ENCODE measurements at places on chromosomes 3 and 15. TPM values are rescaled to one million over a fixed set of nuclear protein-coding genes. Genes with fewer than 3 reads are reported as not detected.
A peak's percentile ranks its signal among the peaks of the same experiment; 100 is the strongest.

DNA sequence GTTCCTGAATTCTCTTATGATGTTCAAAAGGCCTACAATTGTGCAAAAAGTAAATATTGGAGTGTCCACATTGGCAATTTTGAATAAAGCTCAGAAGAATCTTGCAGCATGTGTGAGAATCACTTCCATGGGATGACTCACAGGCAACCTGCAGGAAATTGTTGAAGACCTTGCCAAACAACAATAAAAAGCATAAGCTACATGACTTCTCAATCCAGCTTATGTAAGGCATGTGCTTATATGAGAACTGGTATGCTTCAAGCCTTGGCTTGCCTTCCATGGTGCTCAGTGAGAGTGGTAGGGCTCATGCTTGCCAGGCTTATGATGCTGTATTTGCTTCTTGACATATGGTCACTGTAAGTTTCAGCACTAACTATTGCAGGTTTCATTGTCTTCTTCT is 18.4 kb upstream of the BCHE start:
- H3K4me1 ChIP-seq: no peaks in the 10 kb centered on the region
- H3K36me3 ChIP-seq: no peaks in the 10 kb centered on the region
- H3K4me3 ChIP-seq: no peak overlapping the region
- DNase-seq: no peak

- no peaks in the 10 kb centered on the region for H3K36me3 ChIP-seq
- no peak for DNase-seq
- H3K27ac ChIP-seq: no peak overlapping the region
- H3K4me3 ChIP-seq: no peak overlapping the region
- H3K27me3 ChIP-seq: no peaks in the 10 kb centered on the region
- no peaks in the 10 kb centered on the region for H3K4me1 ChIP-seq
These were observed 15.8 kb downstream of the SPCS1 start for GRCh38 chr3:52721730-52722008.

DNA sequence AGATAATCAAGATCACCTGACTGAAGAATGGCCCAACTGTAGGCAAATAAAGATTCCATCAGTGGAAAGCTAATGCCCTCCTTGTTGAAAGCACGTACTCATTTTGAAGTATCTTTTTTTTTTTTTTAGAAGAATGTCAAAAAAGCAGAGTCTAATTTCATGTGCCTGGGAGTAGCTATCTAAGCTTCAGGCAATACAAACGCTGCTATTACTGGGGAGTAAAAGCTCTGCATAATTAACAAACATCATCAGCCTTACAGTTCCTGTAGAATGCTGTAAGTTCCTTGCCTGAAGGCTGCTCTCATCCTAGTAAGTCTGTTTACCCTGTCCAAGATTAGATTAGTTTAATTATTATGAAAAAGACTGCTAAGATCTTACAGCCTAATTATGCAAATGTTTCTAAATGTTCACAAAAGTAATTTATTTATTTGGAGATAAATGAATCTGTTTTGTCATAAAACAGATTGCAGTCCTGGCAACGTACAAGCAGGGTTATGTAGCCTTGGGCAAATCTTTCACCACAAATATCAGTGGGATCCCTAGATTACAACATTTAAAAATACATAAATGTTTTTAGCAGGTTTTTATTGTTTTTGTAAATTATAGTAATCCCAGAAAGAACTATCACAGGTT is 451.3 kb upstream of the AGTR1 start:
- no peak overlapping the region for H3K27ac ChIP-seq
- H3K4me1 ChIP-seq: no peaks in the 10 kb centered on the region
- no peak overlapping the region for H3K4me3 ChIP-seq
- H3K27me3 ChIP-seq: no peaks in the 10 kb centered on the region

DNA sequence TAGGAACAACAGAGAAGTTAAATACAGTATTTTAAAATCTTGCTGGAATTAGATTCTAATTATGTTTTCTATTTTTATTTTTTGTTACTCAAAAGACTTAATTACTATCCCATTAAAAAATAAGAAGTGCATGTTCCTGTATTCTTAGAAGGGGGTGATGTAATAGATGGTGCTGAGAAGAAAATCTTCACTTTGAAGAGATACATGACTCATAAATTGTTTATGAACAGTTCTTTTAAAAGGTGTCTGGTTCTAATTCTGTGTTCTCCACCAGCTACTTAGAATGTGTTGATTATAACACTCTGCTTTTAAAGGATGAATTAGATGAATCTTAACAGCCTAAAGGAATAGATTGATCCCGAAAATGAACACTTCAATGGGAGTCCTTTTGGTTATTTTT is 8.2 kb downstream of the RCN2 start:
- peak; percentile 12 for DNase-seq
- H3K36me3 ChIP-seq: peaks cover 13% of the 10 kb centered on the region
- H3K4me1 ChIP-seq: 0 out of 2 replicates have a peak, but pooled peaks cover 3% of the 10 kb centered on the region
- H3K4me3 ChIP-seq: no peak overlapping the region

DNA sequence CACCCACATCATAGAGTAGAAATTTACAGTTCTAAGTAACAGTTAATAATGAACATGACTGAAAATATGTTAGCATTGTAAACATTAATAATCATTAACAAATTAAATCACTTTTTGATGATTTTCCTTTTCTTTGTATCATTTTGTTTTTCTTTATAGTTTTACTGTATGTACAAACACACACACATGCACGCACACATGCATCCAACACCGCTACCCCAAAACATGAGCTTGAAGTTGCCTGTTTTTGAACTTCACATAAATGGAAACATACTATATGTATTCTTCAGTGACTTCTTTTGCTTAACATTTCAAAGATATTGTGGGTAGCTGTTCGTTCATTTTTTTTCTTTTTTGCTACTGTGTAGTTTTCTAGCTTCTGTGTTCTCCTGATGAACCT is 123.9 kb downstream of the FNDC3B start:
- H3K36me3 ChIP-seq: peaks cover 1% of the 10 kb centered on the region
- no peaks in the 10 kb centered on the region for H3K27me3 ChIP-seq
- no peak overlapping the region for H3K4me3 ChIP-seq
- no peak overlapping the region for H3K27ac ChIP-seq
- DNase-seq: no peak
- peaks cover 11% of the 10 kb centered on the region for H3K4me1 ChIP-seq

DNA sequence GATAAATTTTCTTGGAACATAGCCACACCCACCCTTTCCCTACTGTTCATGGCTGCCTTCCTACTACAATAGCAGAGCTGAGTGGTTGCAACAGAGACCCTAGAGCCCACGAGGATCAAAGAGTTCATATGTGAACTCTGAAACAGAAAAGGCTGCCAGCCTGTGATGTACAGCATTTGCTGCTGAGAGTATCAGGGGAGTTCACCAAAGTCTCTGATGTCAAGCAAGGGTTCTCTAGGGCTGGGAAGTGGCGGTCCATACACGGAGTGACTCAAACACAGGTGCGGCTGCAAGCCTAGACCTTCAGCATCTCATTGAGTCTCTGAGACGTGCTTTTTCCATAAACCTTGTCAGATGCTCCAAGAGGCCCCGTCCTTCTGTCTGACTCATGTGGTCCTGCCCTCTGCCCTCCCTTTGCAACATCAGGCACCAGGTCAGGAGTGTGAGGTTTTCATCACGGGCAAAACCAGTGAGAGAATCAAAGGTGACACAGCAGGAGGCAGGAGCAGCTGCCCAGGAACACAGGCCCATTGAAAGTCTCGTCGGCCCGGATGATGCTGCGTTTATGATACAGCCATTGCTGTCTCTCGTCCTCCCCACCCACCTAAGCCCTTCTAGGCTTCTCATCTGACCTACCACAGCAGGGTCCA is 42.9 kb downstream of the PCSK6 start:
- no peaks in the 10 kb centered on the region for H3K4me1 ChIP-seq
- no peak for DNase-seq
- no peaks in the 10 kb centered on the region for H3K36me3 ChIP-seq
- H3K27ac ChIP-seq: no peak overlapping the region
- H3K27me3 ChIP-seq: peaks cover 15% of the 10 kb centered on the region
- no peak overlapping the region for H3K4me3 ChIP-seq

ASB14 gene
- not detected for polyA plus RNA-seq

DNA sequence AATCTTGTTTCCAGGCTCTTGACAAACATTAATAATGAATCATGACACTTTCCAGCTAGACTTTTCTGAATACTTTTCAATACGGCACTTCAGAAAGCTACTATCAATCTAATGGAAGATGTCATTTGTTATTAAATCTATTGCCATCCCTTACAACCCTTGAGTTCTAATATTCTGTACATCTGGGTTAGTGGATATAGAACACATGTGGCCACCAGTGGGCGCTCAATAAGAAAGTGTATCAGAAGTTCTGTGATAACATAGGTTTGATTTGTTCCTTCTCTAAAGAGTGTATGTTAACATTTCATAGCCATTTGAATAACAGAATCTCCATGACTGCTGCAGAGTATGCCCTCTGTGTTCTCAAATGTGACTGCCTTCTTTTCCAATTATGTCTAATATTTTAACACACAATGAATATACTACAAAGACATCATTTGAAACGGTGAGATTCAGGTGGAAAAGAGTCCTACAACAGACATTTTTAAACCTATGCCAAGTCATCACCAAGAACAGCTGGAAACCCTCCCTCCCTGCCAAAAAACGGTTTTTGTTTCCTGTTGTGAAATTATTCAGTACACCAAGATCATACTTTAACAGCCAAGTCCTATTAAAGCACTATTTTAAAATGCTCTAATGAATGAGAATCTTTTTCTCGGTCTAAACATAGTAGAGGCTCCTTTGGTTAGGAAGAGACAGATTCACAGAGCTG is 22.2 kb downstream of the ALDH1A2 start:
- peaks cover 2% of the 10 kb centered on the region for H3K27me3 ChIP-seq
- H3K4me1 ChIP-seq: no peaks in the 10 kb centered on the region
- no peak overlapping the region for H3K27ac ChIP-seq
- H3K36me3 ChIP-seq: no peaks in the 10 kb centered on the region
- peak; percentile 39 for DNase-seq

UBXN7 gene
- 8.6 TPM for polyA plus RNA-seq

GRCh38 chr15:64521726-64522164 is 61.4 kb downstream of the ZNF609 start:
- H3K27ac ChIP-seq: no peak overlapping the region
- no peak overlapping the region for H3K4me3 ChIP-seq
- peaks cover 4% of the 10 kb centered on the region for H3K36me3 ChIP-seq
- H3K4me1 ChIP-seq: peaks cover 11% of the 10 kb centered on the region

GRCh38 chr15:92687746-92688145 is 32.2 kb upstream of the FAM174B start:
- DNase-seq: no peak
- H3K27ac ChIP-seq: no peak overlapping the region
- H3K4me3 ChIP-seq: no peak overlapping the region
- H3K27me3 ChIP-seq: no peaks in the 10 kb centered on the region

RCN2 gene
- 55.7 TPM for polyA plus RNA-seq

- H3K36me3 ChIP-seq: no peaks in the 10 kb centered on the region
- H3K27me3 ChIP-seq: peaks cover 41% of the 10 kb centered on the region
- no peak for DNase-seq
- peaks cover 2% of the 10 kb centered on the region for H3K4me1 ChIP-seq
- no peak overlapping the region for H3K4me3 ChIP-seq
- H3K27ac ChIP-seq: no peak overlapping the region
These were observed 45.9 kb upstream of the SEC61A1 start for GRCh38 chr3:128006061-128007032.

- H3K36me3 ChIP-seq: no peaks in the 10 kb centered on the region
- H3K4me3 ChIP-seq: no peak overlapping the region
- H3K27ac ChIP-seq: no peak overlapping the region
- no peaks in the 10 kb centered on the region for H3K27me3 ChIP-seq
- DNase-seq: no peak
These were observed 22.8 kb downstream of the SERP1 start for GRCh38 chr3:150523538-150523937.
